ENCODE measurements at places on chromosomes 12 and 14.
A peak's percentile ranks its signal among the peaks of the same experiment; 100 is the strongest.

- DNase-seq, result no peak
Observed at GRCh38 chr12:18296201-18296908, 35.0 kb downstream of the PIK3C2G start.

DNA sequence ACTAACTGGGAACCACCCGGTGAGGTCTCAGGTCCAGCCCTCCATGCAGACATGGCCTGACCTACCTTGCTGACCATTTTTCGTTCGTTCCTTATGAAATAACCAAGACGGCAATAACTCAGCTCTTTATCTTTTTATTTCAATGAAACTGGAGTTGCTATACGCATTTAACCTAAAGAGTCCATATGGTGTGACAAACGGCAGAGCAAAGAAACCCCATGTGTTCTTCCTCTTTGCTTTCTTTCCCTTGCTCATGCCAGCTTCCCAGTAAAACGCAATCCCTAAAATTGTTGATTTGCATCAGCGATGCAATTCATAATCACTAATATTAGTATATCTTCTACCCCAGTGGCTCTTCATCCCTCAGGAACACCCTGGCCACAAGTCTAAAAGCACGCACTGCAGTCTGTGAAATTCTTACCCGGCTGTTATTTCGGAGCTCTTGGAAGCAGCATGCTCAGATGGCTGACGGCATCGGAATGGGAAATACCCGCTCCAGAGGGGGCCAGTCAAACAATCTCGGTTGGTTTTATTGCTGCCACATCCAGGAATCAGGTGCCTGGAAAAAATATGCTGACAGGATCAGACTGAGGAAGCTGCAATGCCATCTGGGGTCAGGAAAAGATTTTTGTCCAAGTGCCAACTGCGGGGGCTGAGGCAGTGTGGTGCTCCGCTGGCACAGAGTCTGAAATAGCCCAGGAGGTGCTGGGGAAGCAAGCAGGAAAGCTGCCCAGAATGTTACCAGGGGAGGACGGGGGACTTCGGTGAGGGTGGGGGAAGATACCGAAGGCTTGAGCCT lies 28.2 kb upstream of the KCNA1 start:
- DNase-seq, result peak; percentile 69

DNA sequence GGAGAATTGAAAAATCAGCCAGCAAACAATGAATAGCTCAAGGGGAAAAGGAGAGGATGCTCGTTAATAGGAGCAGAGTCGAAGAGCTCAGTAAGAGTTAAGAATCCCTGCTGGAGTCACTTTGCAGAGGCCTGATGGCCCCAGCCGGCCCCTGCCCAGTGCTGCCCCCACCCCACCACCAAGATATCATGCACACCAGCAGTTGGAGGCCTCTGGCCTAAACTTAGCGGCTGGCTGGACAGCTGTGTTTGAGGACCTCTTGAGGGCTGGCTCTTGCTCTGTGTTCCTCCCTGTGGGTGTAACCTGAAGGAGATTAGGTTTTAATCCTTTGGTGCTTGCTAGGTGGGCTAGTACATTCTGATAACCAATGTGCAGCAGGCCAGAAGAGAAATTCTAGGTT lies 142.0 kb downstream of the PLXNC1 start:
- no peak for DNase-seq

GRCh38 chr12:50066402-50066801 lies 9.0 kb downstream of the ASIC1 start:
- no peak for DNase-seq

DNA sequence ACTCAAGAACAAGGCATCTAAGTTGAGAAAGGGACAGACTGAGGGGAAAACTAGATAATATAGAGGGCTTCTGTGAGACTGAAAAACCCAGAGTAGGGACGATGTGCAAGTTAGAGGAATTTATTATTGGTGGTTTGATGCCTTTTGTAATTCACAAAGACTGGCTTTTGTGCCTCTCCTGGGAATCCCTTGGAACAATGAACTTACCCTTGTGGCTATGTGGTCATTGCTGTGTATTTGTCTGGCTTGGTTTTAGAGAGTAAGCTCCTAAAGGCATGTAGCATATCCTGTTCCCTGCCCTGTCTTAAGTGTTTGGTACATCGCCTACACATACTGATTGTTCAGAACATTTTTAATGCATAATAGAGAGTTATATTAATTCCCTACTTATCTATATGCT lies 26.6 kb downstream of the DCN start:
- no peak for DNase-seq

- DNase-seq, result no peak
Observed at GRCh38 chr14:61581955-61582615, 113.2 kb upstream of the HIF1A start.

- DNase-seq, result no peak
Observed at GRCh38 chr12:82650627-82651337, 35.9 kb upstream of the TMTC2 start.

- no peak for DNase-seq
Observed at GRCh38 chr12:62692884-62693283, 226.3 kb downstream of the MON2 start.

Data from NCI-H446 (cell line).